ENCODE measurements at places on chromosomes 3 and 15. TPM values are rescaled to one million over a fixed set of nuclear protein-coding genes. Genes with fewer than 3 reads are reported as not detected.

Gene SPINT1
- 8.6 TPM for total RNA-seq

GRCh38 chr15:29452881-29453731, 183.5 kb upstream of the NSMCE3 start:
- no peak for DNase-seq
- H3K27ac ChIP-seq, result no peak overlapping the region
- H3K4me1 ChIP-seq, result no peaks in the 10 kb centered on the region
- H3K4me3 ChIP-seq, result no peak overlapping the region
- H3K27me3 ChIP-seq, result peaks cover 2% of the 10 kb centered on the region

Gene MDFIC2
- total RNA-seq, result not detected

Gene SI
- total RNA-seq, result not detected

DNA sequence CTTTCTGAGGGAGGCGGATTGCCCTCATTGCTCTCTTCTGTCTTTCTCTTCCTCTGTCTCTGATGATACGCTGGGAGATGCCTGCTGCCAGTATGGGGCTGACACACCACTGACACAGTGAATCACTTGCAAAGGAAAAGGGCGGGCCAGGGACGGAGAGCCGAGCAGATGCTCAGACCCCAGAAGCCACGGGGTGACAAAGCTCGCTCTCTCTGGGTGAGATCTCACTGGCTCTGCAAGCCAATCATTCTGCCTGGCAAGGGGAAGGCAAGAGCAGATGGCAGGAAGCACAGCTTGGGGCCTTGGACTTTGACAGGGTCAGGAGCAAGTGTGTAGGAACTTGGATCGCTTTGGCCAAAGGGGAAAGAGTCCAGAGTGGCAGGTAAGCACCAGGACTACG, 198.7 kb downstream of the NTRK3 start:
- no peak overlapping the region for H3K27ac ChIP-seq
- no peaks in the 10 kb centered on the region for H3K4me1 ChIP-seq
- no peak for DNase-seq
- H3K36me3 ChIP-seq, result no peaks in the 10 kb centered on the region

Data from activated B cell treated with CpG ODN at 0.5 μM for 24 hours (primary cell).